T1000 (cell line): ENCODE measurements at places on chromosomes 4 and X.

DNA sequence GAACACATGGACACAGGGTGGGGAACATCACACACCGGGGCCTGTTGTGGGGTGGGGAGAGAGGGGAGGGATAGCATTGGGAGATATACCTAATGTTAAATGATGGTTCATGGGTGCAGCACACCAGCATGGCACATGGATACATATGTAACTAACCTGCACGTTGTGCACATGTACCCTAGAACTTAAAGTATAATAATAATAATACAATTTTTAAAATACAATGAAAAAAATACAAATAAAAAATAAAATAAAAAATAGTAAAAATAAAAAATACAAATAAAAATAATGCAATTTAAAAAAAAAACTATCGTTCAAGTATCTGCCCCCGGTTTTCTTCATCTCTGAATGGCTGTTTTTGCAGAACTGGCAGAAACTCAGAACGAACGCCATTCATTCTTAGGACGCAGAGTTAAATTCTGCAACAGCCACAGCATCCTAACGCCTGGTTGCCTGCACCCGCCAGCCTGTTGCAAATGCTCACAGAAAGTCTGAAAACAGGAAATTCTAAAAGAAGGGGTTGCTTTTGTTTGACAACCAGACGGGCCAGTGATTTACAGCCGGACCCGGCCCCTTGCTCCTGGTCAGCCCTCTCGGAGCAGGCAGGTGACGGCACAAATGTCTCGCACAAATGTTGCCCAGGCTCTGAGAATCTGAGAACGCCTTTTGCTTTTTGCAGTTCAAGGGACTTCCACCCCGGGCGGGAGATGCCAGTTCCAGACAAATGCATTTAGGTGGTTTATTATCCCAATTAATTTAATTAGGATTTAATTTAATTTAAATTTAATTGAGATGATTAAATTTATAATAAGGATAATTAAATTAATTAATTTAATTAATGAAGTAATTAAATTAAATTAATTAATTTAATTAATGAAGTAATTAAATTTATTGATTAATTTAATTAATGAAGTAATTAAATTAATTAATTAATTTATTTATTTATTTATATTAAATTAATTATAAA, 47.8 kb downstream of the CRLF2 start:
- no peak for DNase-seq

DNA sequence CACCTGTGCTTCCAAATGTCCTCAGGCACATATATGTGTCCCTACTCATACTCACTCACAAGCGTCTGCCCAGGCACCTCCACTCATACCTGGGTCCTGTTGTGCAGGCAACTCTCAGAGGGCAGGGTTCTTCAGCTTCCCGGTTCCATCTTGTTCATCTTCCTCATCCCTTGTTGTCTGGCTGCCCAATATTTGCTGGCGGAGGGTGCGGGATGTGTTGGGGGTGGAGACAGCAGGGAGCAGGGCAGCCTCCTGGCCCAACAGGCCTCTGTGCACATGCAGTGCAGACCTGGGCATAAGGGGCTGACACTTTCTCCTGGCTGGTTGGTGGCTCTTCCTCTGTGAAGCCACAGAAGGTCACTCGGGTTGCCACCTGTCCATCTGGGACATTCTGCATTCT, 32.1 kb downstream of the NBDY start:
- DNase-seq = no peak

GRCh38 chr4:19379191-19379708, 872.5 kb upstream of the SLIT2 start:
- no peak for DNase-seq

DNA sequence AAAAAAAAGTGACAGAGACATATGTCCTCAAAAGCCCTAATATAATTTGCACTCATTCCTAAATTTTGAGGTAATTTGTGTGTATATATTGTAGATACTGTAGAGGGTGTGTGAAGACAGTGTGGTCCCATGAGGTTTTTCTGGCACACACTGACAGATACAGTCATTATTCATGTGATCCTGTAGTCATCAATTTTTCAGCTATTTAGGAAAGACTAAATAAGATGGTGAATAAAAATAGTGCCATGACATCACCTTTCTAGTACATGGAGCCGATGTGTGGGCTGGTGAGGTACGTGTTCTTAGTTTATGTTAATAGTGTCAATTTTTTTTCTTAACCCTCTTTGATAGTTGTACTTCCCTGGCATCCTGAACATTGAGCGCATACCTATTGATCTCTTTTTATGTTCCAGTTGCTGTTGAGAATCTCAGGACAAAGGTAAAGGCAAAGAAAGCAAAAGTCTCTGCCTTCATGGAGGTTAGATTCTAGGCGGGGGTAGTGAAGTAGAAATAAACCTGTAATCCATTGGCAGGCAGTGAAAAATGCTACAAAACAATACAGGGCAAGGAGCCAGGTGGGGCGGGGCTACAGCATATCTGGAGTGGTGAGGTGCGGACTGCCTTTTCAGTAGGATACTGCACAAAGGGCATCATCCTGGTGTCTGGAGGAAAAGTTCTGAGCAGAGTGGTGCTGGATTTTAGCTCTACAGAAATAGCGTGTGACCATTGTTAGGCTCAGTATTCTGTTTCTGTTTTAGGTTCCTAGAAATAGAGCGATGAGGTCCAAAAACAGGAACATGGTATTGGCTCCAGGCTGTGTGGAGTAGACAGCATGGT, 93.8 kb downstream of the ARHGAP10 start:
- DNase-seq = no peak

GRCh38 chr4:126051689-126052424, 737.1 kb downstream of the FAT4 start:
- DNase-seq = no peak

GRCh38 chr4:57200799-57201327, 90.7 kb upstream of the IGFBP7 start:
- DNase-seq = no peak

- DNase-seq = no peak
Observed at GRCh38 chr4:101337688-101338087, 9.6 kb downstream of the PPP3CA start.

GRCh38 chr4:114684462-114684861, 85.9 kb downstream of the UGT8 start:
- no peak for DNase-seq

- no peak for DNase-seq
Observed at GRCh38 chr4:141913928-141914327, 277.5 kb downstream of the IL15 start.

DNA sequence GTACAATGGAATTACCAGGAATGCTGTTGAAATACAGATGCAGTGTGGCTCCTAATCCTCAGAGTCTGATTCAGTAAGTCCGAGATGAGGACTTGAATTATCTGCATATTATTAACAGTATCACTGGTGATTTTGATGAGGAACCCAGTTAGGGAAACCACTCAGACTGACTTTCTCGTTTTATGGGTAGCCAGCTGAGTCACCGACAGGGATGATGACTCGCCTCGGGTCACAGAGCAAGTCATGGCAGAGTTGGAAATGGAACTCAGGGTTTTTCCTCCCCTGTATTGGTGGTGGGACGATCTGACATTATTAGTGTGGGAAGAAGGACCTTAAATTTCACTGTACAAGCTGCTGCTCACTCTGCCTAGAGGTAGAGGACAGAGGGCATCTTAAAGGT, 51.3 kb downstream of the RTL9 start:
- peak; percentile 25 for DNase-seq

GRCh38 chr4:121376556-121376955, 4.3 kb downstream of the QRFPR start:
- DNase-seq = no peak

GRCh38 chr4:108080747-108081146, 88.0 kb downstream of the LEF1 start:
- no peak for DNase-seq

DNA sequence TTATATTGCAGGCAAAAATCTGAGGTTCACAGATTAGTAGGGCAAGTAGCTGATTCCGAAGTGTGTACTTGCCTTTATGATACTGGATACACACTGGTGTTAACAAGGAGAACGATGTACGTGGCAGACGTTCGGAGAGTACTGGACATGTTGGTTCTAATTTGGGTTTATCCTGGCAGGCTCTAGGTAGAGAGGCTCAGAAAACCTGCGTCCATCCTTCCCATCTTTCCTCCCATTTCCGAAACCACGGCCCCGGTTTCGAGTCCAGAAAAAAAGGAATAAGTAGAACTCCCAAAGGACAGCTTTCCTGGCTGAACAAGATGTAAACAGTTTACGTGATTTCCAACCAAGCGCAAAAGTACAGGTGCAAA, 351 bp upstream of the SLC30A9 start:
- DNase-seq = no peak

- DNase-seq = no peak
Observed at GRCh38 chr4:139825523-139826014, 159.9 kb downstream of the MGST2 start.

DNA sequence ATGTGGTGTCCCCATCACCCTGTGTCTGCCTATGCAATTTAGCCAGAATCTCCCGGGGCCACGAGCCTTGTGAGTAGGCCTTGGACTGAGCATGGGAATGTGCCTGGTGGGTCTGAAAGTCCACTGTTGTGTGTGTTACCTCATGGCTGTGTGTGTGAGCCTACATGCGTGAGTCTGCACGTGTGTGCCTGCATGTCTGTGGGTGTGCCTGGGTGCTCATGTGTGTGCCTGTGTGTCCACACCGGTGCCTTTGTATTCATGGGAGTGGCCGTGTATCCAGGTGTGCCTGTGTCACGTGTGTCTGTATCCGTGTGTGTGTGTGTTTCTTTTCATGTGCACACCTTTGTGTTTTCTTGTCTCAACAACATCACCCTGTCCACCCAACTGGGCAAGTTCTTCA, 14.2 kb downstream of the ATP5ME start:
- no peak for DNase-seq

DNA sequence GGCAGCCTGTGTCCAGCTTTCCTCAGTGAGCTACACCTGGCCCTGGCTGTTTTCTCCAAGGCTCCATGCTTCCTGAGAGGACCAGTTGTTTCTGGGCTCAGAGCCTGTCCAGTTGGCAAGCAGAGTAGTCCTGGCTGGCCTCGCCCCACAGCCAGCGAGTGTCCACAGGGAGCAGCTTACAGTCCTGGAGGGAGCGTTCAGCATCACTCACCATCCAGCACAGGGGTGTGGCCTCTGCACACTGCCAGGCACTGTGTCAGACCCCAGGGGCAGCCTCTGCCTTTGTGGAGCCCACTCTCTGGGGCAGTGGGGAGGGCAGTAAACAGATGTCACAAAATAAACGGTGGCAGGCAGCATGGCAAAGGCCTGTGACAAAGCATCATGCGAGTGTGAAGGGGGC, 23.9 kb downstream of the EVC start:
- no peak for DNase-seq

DNA sequence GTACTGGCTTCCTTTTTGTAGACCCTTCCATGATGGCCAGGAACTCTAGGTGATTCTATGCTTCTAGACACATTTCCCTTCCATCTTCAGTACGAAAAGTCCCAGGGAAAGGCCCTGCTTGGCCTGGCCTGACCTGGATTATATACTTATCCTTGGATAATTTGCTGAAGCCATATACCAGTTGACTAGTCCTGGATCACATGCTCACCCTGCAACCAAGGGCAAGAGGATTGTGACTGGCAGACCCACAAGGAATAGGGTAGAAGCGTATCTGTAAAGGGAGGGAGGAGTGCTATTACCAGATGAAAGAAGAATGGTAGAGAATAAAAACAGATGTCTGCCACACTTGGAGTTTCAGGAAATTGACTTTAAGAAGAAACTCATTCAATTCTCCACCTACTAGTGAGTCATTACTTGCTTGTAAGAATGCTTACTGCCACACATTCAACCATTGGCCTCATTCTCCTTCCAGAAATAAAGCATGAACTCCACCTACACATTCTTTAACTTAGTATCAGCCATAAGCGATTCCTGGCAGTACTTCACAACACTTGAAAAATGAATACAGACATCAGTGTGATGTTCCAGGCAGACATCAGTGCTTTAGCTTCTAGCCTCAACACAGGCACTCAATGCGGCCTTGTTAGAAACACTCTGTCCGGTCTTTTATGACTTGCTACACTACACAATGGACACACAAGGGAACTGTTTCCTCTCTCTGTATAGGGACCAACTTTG, 141.8 kb downstream of the CBR4 start:
- no peak for DNase-seq

DNA sequence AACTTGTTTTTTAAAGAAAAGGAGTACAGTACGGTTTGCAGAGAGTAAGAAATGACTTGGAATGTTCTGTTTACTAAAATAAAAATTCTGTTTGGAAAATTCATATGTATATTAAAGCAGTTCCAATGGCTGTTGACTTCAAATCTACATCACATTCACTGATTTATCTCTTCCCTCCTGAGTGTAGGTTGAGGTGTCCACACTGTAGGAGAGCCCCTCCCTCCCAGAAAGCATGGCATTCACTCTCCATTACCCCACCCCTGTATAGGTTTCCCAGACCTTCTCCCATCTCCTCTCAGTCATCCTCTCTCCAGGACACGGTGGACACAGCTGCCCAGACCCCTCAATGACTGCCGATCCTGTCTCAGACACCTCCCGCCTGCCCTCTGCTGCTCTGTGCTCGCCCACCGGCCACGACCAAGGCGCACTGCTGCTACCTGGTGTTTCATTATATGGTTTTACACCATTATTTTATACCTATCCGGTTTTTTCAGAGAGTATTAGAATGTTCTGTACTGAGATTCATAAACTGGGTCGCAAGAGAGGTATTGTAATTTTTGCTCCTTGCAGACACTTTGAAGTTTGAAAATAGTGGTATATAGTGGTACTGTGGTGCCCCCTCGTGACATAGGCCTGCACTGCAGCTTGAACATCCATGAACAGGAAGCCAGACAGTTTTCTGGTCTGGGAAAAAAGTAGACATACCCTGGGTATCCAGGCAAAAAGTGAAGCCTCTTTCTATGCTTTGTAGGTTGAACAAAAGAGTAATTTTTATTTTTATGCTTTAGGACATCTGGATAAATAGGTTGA, 38.8 kb upstream of the BEX4 start:
- DNase-seq = peak; percentile 3

- no peak for DNase-seq
Observed at GRCh38 chr4:150229520-150229919, 151.3 kb downstream of the DCLK2 start.

DNA sequence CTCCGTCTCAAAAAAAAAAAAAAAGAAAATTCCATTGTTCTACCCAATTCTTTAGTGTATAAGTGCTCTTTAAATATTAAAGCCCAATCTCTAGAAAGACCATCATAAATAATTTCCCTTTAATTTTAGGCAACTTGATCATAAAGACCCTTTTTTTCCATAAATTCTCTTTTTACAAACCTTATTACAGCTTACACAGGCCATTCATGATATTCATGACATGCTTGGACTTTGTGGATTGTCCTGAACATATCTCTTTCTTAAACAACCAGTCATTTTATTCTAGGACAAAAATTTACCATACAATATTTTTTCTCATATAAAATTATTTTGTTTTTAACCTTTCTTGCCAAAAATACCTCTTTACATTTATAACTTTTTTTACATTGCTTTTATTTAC, 30.5 kb downstream of the TLR8 start:
- DNase-seq = no peak

DNA sequence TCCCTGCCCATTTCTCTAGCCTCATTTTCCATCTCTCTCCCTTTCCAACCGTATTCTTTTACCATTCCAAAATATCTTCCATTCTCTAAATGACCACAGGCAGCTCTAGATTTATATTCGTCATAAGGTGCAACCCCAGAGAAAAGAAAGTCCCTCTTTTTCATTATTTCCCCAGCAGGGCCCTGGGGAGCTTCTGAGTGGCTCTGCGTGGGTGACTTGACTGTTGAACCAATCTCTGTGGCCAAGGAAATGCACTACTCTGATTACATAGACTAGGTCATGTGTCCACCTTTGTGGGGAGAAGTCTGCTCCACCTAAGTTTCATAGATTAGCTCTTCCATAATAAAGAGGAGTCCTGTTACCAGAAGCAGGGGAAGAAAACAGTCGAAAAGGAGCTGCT, 51.4 kb downstream of the ATOH1 start:
- no peak for DNase-seq

GRCh38 chrX:48702032-48702431, 5.5 kb downstream of the SUV39H1 start:
- DNase-seq = no peak
